ENCODE measurements at places on chromosomes 4 and X.

- no peak for DNase-seq
These were observed 210.0 kb downstream of the SPANXN3 start for GRCh38 chrX:143306991-143307937.

GRCh38 chr4:37220685-37221084 lies 23.9 kb upstream of the NWD2 start:
- no peak for DNase-seq

- no peak for DNase-seq
These were observed 35.5 kb upstream of the UGT2B4 start for GRCh38 chr4:69531251-69531650.

DNA sequence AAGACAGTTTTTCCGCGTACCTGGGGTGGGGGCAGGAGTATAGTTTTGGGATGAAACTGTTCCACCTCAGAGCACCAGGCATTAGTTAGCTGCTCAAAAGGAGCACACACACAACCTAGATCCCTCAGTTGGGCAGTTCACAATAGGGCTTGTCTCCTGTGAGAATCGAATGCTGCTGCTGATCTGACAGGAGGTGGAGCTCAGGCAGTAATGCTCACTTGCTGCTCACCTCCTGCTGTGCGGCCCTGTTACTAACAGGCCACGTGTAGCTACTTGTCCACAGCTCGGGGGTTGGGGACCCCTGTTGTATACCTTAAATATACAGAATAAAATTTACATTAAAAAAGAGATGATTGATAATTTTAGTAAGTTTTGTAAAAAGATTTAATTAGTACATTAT lies 191.5 kb downstream of the SLC7A11 start:
- DNase-seq: no peak

- DNase-seq: peak; percentile 51
These were observed 31.8 kb downstream of the PLAC8 start for GRCh38 chr4:83082777-83083176.

DNA sequence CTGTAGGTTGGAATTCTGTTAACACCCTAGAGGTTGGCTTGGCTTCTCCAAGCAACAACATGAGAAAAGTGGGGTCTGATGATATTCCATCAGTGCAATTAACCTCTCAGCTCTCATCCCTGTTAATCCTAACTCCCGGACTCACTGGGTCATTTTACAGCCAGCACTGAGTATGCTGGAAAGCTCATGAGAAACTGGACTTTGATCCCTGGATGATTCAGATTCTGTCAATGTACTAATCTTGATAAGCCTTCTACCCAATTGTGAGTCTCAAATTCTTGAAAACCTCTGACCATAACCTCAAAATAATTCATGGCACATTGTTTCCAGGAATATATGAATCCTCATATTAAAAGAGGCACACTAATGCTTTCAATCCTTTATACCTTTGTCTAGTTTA lies 244.3 kb upstream of the DCAF8L1 start:
- no peak for DNase-seq

DNA sequence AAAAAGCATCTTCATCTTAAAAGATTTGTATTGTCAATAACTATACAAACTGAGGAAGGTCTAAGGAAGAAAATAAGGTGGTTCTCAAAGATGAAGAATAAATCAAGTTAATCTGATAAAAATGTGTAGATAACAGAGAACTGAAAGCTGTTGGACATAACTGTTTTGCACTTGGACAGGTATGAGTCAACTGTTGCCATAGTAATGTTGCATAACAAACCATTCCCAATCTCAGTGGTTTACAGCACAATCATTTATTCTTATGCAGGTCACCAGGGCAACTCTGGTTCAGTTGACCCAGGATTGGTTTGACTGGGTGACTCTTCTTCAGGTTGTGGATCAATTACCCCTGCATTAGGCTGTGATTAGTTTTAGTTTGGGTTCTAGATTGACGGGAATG lies 2197.7 kb downstream of the ARAP2 start:
- DNase-seq: peak; percentile 79

GRCh38 chrX:1172496-1172895 lies 40.0 kb downstream of the CRLF2 start:
- no peak for DNase-seq

DNA sequence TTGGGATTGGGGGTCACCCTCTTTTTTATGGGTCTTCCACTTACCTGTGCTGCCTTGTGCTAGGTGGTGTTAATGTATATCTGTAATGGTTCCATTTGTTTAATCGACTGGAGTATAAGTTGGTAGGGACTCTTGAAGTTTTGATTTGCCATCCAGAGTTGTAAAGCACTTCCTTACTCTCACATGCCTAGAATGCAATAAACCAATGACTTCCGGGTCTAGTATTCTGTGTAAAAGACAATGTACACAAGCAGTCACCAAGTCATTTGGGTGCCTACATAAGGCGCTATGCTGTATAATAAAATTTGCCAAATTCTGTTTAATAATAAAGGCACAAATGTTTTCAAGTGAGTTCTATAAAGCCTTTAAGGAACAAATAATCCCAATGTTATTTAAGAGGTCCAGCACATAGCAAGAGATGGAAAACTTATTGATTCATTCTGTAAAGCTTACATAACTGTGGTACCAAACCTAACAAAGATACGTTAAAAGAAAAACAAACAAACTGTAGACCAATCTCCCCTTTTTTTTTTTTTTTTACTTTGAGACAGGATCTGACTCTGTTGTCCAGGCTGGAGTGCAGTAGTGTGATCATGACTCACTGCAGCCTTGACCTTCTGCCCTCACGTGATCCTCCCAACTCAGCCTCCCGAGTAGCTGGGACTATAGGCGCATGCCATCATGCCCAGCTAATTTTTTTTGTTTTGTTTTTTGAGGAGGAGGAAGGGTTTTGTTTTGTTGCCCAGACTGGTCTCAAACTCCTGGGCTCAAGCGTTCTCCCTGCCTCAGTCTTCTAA lies 41.5 kb upstream of the HPRT1 start:
- no peak for DNase-seq

DNA sequence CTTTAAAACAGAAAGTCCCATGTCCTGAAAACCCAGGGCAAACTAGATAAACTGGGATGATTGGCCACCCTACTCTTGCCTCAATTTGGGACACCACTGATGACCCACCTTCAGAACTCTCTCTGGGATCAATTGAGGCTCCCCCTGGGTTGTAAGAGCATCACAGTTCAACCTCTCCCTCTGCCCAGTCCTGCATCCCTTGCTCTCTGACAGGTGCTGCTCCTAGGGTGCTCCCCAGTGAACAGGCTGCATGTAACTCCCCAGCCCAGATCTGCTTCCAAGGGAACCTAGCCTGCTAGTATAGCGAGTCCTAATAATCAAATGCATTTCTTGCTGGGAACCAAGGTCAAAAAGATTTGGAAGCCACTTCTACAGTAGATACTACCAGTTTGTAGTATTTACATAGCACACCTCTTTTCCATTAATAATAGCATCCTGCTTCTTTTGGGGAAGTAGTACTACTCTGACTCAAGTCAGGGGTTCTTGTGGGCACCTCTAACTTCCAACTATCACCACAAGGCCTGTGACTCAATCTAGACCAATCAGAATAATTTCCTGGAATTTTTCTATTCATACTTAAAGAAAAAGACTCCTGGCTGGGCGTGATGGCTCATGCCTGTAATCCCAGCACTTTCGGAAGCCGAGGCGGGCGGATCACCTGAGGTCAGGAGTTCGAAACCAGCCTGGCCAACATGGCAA lies 42.1 kb upstream of the SPINK2 start:
- peak; percentile 48 for DNase-seq

- DNase-seq: no peak
These were observed 53.2 kb upstream of the RBMX start for GRCh38 chrX:136933611-136934145.

GRCh38 chr4:177322266-177322665 lies 12.6 kb downstream of the NEIL3 start:
- no peak for DNase-seq

DNA sequence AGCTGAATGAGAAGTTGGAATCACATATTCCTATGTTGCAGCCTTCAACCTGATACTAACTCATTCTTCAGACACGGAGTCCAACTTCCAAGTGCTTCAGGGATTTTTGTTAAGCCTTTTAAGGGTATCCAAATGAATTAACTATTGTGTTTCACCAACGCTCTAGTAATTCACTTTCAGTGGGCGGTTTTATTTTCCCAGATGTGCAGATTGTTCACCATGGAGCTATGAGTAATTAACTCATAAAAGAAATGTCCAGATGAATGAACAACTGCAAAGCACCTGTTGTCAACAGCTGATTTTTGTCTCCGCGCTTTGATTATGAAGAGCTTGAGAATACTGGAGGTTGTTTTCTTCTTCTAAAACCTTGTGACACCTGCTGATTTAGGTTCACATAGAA lies 187.6 kb downstream of the CBR4 start:
- DNase-seq: no peak

- DNase-seq: peak; percentile 80
These were observed at the start of gene CSTF2 for GRCh38 chrX:100819837-100820666. Gene CSTF2, plus strand, starts transcription at chrX:100820391. Its CDS starts 26 bp downstream, at chrX:100820417.

DNA sequence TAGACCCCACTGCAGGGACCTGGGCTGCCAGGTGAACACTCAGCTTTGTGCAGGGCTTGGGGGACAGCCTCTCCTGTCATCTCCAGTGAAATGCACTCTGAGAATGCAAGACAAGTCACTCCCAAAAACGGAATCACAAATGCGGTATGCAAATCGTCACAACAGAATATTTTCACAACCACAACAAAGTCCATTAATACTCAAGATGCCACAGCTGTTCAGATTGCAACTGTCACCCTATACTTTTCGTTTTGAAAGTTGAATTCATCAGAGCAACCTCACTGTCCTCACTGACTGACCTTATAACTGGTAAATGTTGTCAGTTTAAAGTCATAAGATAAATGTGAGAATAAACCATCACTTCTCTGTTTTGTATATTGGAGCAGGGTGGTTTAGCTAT lies 16.6 kb downstream of the JAKMIP1 start:
- no peak for DNase-seq

DNA sequence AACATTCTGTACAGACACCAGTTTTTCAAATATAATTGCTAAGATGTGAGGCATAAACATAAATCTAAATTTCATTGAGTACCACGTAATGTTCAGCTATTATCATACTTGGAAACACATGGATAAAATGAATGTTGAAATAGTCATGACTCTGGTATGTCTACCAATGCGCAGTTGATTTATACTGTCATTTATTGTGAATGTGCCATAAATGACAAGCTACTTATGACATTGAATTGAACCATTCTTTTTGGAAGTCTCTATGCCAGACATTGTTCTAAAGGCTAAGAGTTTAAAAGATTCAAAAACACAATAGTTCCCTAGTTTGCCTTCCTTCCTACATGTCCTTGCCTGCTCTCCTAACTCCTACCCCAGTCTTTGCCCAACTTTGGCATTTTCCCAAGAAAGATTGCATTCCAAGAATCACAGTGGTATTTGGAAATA lies 96.6 kb upstream of the DMD start:
- DNase-seq: peak; percentile 71

GRCh38 chr4:88584471-88584900 lies 7.8 kb upstream of the HERC3 start:
- no peak for DNase-seq

- no peak for DNase-seq
These were observed 18.5 kb downstream of the WDR1 start for GRCh38 chr4:10097906-10098779.

GRCh38 chr4:137804906-137805495 lies 272.7 kb upstream of the PCDH18 start:
- DNase-seq: no peak

- DNase-seq: no peak
These were observed 2.0 kb upstream of the SH3BP2 start for GRCh38 chr4:2790583-2791517.

- DNase-seq: no peak
These were observed 37.9 kb downstream of the ARHGEF6 start for GRCh38 chrX:136742721-136743379.

GRCh38 chr4:137819964-137820383 lies 287.7 kb upstream of the PCDH18 start:
- peak; percentile 57 for DNase-seq

- no peak for DNase-seq
These were observed 86.3 kb downstream of the HPGD start for GRCh38 chr4:174435974-174436373.

GRCh38 chr4:4492161-4492847 lies 49.5 kb downstream of the STX18 start:
- DNase-seq: no peak

DNA sequence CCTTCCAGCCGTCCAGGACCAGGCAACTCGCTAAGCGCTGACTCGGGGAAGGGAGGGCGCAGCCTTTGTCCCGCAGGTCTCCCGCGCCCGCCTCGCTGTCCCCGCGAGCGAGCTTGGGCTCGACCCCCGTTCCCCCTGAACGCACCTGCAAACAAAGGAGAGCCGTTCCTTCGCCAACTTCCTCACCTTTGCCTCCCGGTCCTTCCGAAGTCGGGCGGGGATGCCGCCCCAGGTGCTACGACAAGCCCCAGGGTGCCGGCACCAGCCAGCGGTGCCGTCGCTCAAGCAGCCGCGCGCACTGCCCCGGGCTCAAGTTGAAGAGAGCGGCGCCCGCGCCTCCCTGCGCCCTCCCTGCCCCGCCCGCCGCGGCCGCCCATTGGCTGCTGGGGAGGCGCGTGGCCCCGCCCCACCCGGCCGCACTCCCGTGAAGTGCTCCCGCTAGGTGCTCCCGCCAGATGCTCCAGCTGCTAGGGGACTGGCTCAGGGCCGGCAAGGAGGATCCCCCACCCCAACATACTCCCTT lies 107.1 kb downstream of the NSUN7 start:
- peak; percentile 20 for DNase-seq

- no peak for DNase-seq
These were observed 71.5 kb upstream of the HPRT1 start for GRCh38 chrX:134388161-134389109.

- DNase-seq: peak; percentile 47
These were observed 1.8 kb downstream of the FTHL17 start for GRCh38 chrX:31070057-31070468.

DNA sequence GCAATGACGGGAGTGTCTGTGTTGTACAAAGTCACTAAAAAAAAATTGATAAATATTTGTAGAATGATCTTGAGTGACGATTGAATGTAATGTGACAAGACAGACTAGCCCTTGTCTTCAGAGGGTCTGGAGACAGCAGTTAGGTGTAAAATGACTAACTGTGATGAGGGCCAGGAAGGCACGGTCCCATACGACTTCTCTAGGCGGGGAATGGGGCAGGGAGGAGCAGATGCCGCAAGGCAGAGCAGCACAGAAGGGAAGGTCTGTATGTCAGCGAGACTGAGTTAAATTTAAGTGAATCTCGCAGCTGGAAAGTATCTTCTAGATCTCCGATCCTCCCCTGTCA lies 405 bp downstream of the CENPE start:
- DNase-seq: no peak

DNA sequence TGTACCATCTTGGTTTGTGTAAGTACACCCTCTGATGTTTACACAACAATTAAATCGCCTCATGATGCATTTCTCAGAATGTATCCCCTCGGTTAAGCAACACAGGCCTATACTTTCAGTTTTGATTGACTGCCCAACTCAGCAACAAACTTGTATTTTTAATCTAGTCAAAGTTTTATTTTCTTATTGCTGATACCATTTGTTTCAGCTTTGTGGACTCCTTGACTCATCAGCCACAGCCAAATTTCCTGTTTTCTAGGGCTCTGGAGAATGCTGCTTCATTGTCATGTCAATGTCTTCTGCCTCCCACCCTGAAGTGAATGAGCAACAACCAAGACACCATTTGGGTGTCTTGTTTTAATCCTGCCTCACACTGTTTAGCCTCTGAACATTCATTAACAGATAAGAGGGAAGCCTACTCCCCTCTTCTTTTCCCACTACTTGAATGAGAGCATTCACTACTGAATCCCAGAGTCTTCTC lies 14.0 kb downstream of the BBS12 start:
- peak; percentile 20 for DNase-seq

GRCh38 chr4:88341227-88342192 lies 37.1 kb upstream of the HERC6 start:
- peak; percentile 77 for DNase-seq
